ENCODE measurements at places on chromosomes 1 and 21. TPM values are rescaled to one million over a fixed set of nuclear protein-coding genes. Genes with fewer than 3 reads are reported as not detected.
A peak's percentile ranks its signal among the peaks of the same experiment; 100 is the strongest.

DNA sequence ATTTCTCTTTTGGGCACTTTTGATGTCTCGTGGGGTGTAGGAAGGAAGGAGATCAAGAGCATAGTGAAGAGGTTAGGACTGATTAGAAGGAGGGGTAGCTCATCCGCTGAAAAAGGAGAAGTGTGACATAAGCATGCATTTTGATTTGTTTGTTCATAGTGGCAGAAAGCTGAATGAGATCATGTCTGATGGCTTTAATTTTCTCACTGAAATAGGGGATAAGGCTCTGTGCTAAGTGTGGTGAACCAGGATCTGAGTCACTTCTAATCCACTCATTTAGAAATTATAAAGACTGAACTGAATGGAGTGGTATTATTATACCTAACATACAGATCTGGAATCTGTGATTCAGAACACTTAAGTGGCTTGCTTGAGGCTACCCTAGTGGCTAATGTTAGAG lies 344.5 kb downstream of the PDE4B start:
- no peak for DNase-seq

- no peak for DNase-seq
These were observed 29.1 kb downstream of the PRSS38 start for GRCh38 chr1:227844320-227845146.

DNA sequence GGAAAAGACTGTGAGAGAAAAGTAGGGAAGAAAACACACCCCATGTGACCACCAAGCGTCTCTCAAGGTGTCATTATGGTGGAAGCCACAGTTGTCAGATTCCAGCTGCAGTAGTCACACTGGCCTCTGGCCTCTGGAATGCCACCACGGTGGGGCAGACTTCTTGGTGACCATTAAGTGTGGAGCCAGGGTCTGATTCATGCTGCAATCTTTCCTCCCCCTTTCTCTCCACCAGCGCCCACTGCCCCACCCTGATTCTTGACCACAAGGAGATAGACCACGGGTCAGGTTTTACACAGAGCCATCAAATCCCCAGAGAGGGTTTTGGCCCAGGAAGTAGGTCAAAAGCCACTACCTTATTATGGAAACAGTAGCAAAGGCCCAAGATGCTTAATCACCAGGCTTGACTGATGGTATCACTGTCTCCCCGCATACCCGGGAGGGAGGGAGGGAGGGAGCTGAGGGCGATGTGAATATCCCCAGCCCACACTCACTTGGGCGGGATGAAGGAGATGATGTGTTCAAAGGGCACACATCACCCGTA lies 52.7 kb upstream of the GRHL3 start:
- DNase-seq = no peak

GRCh38 chr1:3691421-3692204 lies 39.3 kb downstream of the TP73 start:
- no peak for DNase-seq

- DNase-seq = no peak
These were observed 239.8 kb downstream of the ZNF648 start for GRCh38 chr1:181821701-181822100.

DNA sequence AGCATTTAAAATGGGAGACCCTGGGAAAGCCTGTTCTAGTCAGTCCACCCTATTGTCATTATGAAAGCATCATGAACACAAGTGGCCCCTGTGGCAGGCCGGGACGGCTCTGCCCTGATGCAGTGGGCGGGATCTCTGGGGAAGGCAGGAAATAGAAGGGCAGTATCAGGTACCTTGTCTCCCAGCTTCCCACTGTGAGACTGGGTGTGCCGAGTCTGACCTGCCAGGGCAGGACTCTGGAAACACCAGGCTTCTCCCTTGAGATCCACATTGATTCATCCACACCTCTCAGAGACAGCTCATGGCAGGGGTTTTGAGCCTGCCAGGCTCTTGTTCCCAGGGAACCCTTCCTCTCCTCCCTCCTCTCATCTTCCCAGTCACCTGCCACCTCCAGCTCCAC lies 24.5 kb upstream of the GNPAT start:
- DNase-seq = no peak

- DNase-seq = no peak
These were observed 917 bp downstream of the MEX3A start for GRCh38 chr1:156081180-156081916.

GRCh38 chr1:161915978-161916377 lies 107.7 kb downstream of the OLFML2B start:
- DNase-seq = no peak

- no peak for DNase-seq
These were observed 12.7 kb upstream of the IKBKE start for GRCh38 chr1:206457408-206458120.

DNA sequence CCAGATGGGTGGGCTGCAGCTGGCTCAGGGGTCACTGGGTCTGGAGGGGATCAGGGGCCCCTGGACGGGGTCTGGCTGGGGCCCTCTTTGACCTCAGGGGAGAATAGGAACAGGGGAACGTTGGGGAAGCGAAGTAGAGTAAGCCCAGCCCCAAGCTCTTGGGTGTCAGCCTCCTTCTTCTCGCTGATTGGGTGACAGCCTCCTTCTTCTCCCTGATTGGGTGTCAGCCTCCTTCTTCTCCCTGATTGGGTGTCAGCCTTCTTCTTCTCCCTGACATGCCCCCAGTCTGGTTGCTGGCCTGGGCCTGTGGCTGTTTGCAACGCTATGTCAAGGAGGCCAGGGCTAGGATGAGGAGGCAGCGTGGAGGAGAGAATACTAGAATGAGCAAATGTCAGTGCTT lies 76.7 kb upstream of the CASZ1 start:
- no peak for DNase-seq

- no peak for DNase-seq
These were observed 30.4 kb upstream of the SNX27 start for GRCh38 chr1:151581451-151581850.

- no peak for DNase-seq
These were observed 7.0 kb downstream of the C1orf53 start for GRCh38 chr1:197909384-197909783.

DNA sequence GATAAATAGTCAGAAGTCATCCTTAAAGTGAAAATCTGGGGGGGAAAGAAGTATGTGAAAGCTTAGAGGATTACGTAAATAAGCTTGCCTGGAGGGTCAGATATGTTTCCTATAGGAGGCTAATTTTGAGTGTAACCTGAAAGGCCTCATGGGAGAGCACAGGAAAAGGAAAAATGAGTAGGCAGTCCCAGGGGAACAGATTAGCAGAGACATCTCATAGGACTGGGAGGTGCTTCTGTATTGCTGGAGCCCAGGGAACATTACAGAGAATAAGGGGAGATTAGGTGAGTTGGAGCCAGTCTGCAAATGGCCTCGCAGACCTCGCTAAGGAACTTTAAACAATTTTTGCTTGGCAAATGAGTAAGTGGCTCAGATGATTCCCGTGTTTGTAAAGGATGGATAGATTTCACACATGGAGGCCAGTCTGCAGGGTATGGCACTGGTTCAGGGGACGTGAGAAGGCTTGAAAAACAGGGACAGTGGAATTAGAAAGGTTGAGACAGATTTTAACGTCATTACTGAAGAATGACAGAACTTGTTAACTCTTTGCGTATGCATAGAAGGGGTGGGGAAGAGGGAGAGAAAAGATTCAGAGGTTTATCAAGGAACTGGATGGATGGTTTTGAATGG lies 149.1 kb downstream of the GREM2 start:
- DNase-seq = no peak

DNA sequence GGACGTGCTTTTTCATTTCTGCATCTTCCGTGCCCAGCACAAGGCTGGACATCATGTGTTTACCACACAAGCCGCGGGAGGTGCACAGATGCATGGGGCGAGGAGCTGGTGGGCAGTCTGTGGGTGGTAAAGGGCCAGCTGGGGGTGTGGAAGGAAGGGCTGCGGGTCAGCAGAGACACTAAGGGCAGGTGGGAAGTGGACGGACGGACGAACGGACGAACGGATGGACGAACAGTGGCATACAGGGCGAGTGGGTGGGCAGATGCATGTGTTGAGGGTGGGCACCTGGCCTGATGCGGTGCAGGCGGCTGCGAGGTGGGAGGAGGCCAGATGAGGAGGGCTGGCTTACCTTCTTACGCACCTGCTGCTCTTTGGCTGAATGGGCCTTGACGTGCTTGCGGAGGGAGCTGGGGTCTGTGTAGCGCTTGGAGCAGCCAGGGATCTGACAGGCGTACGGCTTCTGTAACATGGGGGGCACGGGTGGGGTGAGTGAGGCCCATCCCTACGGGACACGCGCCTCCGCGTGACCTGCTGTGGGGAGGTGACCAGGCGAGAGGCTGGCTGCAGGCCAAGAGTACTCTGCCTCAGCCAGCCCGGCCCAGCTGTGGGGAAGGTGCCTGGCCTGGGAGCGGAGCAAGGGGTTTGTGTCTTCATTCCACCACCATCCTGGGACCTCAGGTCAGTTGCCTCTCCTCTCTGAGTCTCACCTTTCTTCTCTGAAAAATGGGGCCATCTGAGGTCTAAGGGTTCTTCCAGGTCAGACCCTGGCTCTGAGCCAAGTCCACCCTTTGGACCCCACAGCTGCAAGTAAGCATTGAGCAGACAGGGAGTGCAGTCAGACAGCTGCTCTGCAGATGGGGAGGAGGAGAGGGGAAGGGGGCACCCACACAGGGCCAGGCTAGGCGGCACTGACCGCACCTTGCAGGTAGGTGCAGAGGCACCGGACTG lies 65.5 kb downstream of the DMRTB1 start:
- no peak for DNase-seq

GRCh38 chr1:26275580-26276431 lies 4.1 kb upstream of the SH3BGRL3 start:
- DNase-seq = peak; percentile 64

DNA sequence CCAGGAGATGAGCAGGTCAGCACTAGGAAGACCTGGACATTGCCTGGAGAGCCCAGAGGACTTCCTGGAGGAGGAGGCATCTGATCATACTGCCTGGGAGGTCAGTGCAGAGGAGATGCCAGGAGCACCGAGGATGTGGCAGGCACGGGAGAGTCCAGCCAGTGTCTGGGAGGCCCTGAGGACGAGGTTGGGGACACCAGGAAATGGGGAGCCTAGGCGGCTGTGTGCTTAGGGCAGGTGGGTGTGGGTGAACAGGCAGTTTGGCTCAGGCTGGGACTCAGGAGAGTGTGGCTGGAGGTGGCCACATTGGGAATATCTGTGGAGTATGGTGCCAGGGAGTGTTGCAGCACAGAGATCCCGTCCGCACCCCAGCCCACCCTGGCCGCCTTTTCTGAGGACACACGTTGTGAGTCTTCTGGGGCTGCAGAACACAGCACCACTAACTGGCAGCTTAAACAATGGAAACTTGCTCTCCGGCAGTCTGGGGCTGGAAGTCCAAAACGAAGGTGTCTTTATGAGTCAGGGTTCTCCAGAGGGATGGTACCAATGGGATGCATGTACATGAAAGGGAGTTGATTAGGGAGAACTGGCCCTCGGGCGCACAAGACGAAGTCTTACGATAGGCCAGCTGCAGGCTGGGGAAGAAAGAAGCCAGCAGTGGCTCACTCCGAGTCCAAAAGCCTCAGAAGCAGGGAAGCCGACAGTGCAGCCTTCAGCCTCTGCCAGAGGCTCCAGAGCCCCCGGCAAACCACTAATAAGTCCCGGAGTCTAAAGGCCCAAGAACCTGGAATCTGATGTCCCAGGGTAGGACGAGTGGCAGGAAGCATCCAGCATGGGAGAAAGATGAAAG lies 58.0 kb downstream of the FAAP20 start:
- no peak for DNase-seq

DNA sequence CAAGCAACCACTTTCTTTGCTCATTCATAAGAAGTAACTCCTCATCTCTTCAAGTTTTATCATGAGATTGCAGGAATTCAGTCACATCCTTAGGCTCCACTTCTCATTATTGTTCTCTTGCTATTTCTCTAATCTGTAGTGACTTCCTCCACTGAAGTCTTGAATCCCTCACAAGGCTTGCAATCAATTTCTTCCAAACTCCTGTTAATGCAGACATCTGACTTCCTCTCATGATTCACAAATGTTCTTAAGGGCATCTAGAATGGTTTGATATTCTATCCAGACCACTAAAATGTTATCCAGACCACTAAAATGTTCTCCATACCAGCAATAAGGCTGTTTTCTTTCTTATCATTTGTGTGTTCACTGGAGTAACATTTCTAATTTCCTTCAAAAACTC lies 528.1 kb downstream of the DPYD start:
- DNase-seq = no peak

DNA sequence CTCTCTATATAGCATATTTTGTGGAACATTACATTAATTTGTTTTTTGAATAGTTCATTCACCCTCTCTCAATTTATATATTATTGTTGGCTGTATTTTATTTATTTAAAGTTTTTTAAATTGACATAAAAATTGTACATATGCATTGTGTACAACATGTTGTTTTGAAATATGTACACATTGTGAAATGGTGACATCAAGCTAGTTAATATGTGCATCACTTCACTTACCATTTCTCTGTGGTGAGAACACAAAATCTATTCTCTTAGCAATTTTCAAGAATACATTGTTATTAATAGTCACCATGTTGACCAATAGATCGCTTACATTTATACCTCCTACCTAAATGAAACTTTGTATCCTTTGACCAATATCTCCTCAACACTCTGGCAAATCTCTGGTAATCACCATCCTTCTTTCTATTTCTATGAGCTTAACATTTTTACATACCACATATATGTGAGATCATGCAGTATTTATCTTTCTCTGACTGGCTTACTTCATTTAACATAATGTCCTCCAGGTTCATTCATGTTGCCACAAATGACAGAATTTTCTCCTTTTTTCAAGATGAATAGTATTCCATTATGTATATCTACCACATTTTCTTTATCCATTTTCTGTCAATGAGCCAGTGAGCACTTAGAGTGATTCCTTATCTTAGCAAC lies 180.9 kb upstream of the DEPDC1 start:
- DNase-seq = no peak

GRCh38 chr1:20948101-20948500 lies 161.0 kb upstream of the HP1BP3 start:
- no peak for DNase-seq

DNA sequence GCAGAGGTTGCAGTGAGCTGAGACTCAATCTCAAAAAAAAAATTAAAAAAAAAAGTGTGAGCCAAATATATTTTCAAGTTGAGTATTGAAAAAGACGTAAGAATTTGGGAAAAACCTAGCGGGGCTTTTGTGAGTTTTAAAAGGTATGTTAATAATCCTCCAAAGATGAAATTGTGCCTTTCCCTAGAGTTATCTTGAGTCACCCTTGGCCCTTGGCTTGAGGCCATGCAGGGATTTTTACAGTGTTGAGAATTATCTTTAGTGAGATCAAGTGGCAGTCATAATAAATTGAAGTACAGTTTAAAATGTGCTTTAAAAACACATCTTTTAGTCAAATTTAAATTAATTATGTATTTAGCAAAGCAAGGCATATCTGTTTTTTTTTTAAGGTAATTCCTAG lies 32.7 kb downstream of the PPP2R5A start:
- no peak for DNase-seq

GRCh38 chr1:9822897-9823692 lies 670 bp downstream of the CLSTN1 start:
- DNase-seq = peak; percentile 20

DNA sequence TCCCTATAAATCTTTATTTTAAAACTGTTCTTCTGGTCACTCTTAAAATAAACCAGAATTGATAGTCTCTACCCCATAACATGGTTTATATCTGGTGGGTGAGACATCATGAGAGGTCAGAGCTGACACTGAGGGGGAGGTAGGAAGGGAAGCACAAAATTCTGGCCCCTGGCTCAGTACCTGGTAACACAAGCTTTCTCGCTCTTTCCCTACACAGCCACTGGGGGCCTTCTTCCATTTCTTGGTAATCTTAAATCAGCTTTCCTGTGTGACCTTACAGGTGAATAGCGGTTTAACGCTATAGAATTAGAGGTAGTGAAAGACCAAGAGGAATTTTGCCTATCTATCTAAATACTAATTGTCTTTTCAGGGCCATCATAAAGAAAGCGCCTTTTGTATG lies 5.4 kb downstream of the CRNN start:
- DNase-seq = no peak

Gene BPNT1
- total RNA-seq = 27.0 TPM

Gene PCBP3
- total RNA-seq = 8.2 TPM

Gene PPIAL4G
- not detected for total RNA-seq

Gene CD101
- 1.0 TPM for total RNA-seq

Gene EPHA2
- total RNA-seq = not detected

All from activated T-helper 1 cell treated with anti-CD3 and anti-CD28 coated beads, Interleukin-12 subunit alpha, Interleukin-12 subunit beta, Interleukin-2, Interleukin-4 antibody, amounts not matched to agents 30 ng/mL and 10 ng/mL and 1 ng/mL, durations not matched to agents 14 hours and 24 hours and 36 hours (primary cell).